ENCODE measurements at places on chromosomes 11 and 22.

DNA sequence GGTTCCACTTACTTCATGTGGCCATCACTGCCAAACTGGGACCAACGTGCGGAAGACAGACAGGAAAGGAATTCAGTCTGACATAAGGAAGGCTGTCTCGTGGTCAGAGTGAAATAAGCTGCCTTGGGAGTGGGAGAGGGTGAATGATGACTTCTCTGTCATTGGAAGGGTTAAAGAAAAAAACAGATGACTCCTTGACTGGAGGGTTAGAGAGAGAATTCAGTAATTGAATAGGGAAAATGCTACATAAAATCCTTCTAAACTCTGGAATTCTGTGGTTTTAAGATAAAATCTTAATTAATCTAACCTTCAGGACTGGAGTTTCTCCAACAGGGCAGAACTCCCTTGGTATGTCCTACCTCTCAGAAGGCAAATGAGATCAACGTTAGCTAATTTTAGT is 33.8 kb downstream of the RAB30 start:
- DNase-seq, result peak; percentile 29

DNA sequence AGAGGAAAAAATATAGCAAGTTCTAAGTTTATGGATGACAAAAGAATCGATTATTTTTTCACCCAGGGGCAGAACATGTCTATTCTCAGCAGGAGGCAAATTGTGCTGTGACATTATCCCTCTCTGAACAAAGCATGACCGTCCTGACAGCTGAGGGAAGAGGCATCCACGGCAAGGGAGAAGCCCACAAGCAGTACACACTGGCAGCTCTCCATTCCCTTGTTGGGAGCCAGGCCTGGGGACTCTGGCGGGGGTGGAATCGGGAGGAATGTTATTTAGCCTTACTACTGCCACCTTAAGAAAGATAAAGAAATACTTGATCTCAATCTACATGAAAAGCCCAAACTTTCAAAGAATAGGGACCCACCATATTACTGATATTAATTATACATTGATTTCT is 3.4 kb downstream of the KIRREL3 start:
- no peak for DNase-seq

DNA sequence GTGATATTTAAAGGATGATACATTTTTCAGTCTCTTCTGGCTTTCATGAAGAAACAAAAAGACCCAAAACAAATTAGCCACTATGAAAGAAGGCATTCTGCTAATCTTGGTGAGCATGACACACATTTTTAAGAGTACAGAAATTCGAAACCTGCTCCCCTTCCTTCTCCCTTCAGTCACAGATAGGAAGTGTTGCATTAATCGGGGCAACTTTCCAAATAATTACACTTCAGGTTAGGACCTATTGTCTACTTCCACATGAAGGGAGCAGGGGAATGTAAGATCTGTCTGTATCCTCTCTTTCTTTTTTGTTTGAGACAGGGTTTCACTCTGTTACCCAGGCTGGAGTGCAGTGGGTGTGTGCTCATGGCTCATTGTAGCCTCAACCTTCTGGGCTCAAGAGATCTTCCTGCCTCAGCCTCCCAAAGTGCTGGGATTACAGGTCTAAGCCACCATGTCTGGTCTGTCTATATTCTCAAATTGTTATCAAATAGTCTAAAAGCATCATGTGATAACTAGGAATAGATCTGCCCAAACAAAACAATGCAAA is 45.8 kb downstream of the NCAM1 start:
- DNase-seq, result peak; percentile 33

GRCh38 chr11:96185220-96185768 is 157.7 kb downstream of the MAML2 start:
- DNase-seq, result no peak

DNA sequence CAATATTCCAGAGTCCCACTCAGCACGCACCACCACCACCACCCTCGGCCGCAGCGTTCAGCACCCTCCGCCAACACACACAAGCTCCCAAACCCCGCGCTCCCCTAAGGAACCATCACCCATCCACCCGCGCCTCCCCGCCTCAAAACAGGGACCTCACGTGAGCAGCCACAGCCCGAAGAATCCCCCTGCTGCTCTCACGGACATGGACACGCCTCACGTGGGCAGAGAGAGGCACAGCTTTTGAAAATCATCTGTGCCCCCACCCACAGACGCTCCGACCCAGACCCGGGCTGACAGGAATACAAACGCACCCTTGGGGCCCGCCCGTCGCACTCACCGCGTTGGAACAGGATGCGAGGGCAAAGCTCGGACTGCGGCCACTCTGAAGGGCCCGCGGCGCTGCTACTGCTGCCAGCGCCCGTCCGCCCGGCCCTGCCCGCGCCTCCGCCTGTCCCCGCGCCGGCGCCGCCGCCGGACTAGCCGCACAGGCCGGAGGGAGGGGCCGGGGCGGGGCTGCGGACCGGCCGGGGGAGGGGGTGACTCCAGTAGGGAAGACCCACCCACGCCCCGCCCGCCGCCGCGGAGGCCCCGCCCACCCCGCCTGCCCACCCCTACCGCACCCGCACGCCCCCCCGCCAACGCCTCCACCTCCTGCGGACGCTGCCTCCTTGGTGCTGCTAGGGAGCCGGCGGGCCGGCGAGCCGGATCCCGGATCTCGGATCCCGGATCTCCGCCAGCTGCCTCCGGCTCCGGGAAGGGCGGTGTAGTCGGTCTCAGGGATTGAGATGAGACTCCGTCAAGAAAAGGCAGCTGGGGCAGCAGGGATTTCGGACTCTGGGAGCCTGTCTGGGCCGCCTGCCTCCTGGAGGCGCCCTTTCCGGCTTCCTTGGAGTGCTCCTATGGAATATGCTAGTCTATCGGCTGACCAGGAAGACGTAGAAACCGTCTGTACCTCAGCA is at the start of gene TRIM3:
TRIM3 (minus strand) TSS at position 491 of the 962 bp plus-strand sequence. CDS start 8,246 bp downstream, outside the sequence.
- DNase-seq, result peak; percentile 43

DNA sequence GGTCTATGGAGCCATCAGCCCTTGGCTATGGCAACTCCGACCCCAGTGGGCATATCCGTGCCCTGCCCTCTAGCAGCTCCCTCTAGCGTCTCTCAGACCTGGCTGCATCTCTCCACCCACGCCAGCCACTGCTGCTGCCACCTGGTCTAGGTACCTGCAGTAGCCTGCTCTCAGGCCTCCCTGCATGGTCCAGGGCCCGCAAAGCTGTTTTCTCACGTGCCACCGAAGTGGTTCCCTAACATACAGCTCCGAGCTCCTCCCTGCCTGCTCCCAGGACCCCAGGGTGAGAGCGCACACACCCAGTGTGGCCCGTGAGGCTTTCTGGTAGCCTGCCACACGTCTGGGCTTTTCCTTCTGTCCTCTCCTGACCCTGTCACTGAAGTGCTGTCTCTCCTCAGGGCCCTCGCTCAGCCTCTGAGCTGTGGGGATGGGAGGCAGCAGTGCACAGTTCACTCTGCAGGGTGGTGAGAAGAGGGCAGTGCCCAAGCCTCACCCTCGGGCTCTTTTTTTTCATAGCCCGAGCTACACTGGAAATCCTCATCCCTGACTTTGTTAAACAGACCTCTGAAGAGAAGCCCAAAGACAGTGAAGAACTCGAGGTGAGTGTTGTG is 14.3 kb downstream of the DGCR8 start:
- DNase-seq, result no peak

- DNase-seq, result peak; percentile 79
Measured at GRCh38 chr22:39634530-39635405, 64.2 kb downstream of the CACNA1I start.

GRCh38 chr11:126407101-126407521 is 51.6 kb downstream of the ST3GAL4 start:
- DNase-seq, result no peak

- DNase-seq, result no peak
Measured at GRCh38 chr11:102421261-102421660, 31.3 kb downstream of the TMEM123 start.

DNA sequence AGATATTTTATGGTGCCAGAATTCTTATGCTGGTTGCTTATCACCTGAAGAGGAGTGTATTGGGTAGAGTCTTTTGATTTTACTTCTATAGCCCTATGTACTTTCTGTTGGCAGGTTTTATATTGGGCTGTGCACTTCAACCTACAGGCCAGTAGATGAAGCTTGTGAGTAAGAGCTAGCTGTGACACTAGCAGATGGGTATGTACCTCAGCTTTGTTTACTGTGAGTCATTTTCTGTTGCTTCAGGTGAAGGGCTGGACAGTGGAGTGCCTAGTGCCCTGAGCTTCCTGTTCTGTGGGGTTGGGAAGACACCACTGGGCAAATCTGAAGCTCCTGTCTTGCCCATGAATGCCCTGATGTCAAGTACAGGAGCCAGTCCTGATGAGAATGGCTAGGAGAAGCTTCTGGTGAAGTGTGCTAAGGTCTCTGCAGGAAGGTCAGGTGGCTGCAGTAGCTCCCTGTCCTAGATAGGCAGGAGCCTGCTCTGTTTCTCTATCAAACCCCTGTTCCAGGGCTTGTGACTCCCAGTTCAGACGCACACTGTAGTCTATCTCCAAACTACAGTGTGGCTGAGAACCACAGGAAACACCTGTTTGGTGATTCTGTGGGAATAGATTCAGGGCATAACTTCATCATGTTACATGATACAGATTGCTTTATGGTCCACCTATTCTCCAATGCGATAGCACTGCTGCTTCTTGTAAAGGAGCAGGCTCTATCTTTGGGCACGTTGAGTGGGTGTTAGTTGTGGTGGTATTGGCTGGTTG is 755.7 kb downstream of the KCNA4 start:
- no peak for DNase-seq

- DNase-seq, result peak; percentile 59
Measured at GRCh38 chr22:50185375-50186087, at the start of gene TRABD. Gene TRABD (plus strand): TSS chr22:50185913. CDS start chr22:50193061, 7,148 bp downstream.

DNA sequence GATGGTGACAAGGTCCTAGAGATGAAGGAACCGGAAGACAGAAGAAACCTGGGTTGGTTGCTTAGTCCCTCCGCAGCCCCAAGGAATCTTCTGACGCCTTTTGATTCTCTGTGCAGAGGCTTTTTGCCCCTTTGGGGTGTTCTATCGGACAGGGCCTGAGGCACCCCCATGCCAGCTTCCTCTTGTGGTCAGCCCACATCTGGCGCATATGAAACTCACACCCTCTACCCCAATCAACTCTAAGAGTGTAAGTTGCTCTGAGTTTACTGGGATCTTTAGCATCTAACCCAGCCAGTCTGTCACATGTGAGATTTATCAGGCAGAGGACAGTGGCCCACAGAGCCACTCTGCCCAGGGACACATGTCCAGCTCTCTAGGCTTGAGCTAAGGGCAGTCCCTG is 17.4 kb downstream of the RASD2 start:
- no peak for DNase-seq

DNA sequence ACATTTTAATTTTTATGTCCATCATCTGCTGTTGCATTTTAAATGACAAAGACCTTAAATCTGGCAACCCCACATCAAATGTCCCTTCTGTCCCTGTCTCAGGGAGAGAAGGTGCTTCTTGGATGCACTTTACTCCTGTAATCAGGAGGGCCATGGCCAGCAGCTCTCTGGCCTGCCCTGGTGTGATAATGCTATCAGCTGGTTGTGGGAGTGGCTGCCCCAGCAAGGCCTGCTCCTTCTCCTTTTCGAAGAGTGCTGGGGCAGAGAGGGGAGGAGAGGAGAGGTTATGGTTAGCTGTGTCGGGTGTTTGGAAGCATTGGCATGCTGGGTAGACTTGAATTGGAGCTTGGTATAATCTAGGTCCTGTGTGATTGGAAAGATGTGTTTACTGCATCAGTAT is 12.8 kb downstream of the TNRC6B start:
- DNase-seq, result no peak

DNA sequence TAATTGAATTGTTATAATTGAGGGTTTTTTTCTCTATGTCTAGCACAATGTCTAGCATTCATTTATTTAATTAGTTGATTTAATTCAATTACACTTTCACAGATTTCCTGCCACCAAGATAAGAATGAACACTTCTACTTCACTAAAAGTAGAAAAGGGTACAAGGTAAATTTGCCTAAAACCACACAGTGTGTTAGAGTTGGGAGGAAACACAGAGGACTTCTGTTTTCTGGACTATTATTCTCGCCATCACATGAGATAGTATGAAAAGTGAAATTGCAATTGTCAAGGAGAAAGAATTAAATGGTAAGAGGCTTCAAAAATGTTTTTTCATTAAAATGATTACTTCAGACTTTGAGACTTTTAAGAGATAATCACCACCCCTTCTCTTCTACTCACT is 109.5 kb downstream of the ETS1 start:
- no peak for DNase-seq

- no peak for DNase-seq
Measured at GRCh38 chr11:63666874-63667273, 4.3 kb downstream of the ATL3 start.

DNA sequence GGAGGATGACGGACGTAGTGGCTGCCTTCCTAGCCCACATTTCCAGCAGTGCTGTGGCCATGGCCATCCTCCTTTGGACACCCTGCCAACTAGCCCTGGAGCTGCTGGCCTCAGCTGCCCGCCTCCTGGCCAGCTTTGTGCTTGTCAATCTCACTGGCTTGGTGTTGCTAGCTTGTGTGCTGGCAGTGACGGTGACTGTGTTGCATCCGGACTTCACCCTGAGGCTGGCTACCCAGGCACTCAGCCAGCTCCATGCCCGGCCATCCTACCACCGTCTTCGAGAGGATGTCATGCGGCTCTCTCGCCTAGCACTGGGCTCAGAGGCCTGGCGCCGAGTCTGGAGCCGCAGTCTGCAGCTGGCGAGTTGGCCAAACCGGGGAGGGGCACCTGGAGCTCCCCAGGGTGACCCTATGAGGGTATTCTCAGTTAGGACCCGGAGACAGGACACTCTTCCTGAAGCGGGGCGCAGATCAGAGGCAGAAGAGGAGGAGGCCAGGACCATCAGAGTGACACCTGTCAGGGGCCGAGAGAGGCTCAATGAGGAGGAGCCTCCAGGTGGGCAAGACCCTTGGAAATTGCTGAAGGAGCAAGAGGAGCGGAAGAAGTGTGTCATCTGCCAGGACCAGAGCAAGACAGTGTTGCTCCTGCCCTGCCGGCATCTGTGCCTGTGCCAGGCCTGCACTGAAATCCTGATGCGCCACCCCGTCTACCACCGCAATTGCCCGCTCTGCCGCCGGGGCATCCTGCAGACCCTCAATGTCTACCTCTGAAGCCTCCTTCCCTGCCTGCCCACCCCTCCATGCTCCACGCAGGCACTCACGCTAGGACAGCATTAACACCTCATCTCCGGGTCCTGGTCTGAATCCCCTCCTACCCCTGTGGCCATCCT is 1.6 kb downstream of the RNF26 start:
- DNase-seq, result no peak

DNA sequence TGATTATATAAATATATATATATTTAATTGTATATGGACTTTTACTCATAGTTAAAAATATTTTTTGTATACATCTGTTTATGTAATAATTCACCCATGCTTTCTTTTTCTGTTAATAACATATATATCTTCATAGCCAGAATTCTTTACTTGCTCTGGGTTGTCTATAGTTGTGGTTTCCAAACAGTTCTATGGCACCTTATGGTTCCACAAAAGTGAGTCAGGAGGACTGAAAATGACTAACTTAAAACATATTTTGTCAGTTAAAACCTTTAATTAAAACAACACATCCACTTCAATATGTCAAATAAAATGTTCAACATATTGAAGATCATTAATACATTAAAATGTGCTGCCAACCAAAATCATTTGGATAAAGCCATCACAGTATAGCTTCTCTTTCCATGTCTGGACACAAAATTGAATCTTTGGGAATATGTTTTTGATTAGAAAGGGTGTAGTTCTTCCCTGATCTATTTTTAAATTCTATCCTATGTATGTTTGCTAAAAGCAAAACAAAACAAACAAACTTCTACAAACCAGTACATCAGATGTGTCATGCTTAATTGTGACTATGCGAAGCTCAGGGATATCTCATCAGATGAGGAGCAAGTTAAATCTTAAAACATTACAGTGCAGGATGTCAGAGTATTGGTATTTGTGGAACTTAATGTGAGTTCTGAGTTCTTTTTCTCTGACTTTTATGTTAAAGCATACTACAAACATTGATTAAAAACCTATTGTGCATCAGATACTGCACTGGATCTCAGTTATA is 1488.4 kb upstream of the TENM4 start:
- DNase-seq, result no peak

GRCh38 chr22:26448941-26449340 is 19.9 kb downstream of the ASPHD2 start:
- no peak for DNase-seq

All from astrocyte of the cerebellum (primary cell).